ENCODE measurements at places on chromosomes 13 and 19. TPM values are rescaled to one million over a fixed set of nuclear protein-coding genes. Genes with fewer than 3 reads are reported as not detected.

DNA sequence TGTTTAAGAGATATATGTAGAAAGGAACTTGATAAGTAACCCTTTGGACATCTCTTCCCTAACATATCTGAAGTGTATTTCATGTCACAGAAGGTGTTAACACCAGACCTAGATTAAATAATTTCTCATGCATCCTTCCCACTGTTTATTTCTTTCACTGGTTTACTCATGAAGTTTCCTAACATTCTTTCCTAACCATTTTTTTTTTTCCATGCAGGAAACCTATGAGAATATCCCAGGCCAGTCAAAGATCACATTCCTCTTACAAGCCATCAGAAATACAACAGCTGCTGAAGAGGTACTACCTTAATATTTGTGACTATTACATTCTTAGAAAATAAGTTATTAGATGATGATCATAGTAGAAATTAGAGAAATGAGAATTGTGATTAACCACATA lies 28.8 kb downstream of the IPO5 start:
- DNase-seq: no peak

The S1PR2 gene
- total RNA-seq: 1.9 TPM

- DNase-seq: no peak
Measured at GRCh38 chr13:99197117-99197651, 3.5 kb upstream of the UBAC2 start.

- no peak for DNase-seq
Measured at GRCh38 chr13:81757348-81757970, 1416.5 kb upstream of the SPRY2 start.

- DNase-seq: no peak
Measured at GRCh38 chr13:89541091-89542030, 1806.1 kb upstream of the MIR17HG start.

DNA sequence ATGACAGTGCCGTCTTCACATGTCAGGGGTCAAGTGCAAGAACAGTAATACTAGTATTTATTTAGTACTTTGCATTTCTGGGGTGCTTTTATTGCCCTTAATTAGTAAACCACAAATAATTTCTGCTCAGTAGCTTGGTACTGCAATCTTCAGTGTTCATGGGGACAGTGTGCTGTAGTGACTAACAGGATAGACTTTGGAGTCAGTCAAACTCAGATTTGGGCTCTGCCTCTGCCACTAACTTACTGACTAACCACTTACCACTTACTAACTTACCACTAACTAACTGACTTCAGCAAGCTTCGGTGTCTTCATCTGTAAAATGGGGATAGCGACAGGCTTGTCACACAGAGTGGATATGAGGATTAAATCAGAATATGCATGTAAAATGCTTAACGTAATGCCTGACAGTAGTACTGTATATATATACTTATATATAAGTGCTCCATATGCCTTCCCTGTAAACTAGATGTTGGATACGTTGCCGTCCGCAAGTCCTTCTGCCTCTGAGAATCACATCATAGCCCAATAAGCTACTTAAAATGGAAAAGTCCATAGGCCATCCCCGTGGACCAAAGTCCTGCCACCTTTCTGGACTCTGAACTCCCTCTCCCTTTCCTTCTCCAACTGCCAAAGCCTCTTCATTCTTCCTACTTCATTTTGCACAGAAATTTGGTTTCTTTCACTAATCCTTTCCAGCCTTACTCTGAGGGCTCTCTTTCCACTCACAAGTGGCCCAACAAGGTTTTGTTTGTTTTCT lies 158.1 kb downstream of the ZIC5 start:
- no peak for DNase-seq

- DNase-seq: no peak
Measured at GRCh38 chr19:14056069-14056666, 5.7 kb downstream of the PALM3 start.

DNA sequence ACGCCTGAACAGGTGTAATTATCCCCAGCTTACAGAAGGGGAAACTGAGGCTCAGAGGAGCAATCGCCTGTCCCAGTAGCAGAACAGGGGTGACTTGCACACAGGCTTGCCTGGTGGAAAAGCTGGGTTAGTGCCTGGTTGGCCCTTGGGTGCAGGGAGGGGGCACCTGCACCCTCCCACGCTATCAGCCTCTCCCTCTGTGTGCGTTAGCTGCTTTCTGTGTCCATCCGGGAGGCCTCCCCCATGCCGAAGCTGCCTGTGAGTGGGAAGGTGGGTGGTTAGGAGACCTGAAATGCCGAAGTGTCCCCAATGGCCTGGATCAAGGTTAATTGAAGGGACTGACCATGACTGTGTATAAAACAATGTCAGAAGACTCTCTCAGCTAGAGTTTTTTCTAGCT lies 295.0 kb downstream of the ZNF536 start:
- no peak for DNase-seq

The CABP5 gene
- not detected for total RNA-seq

The KCNN4 gene
- total RNA-seq: 0.43 TPM

- DNase-seq: peak; percentile 89
Measured at GRCh38 chr13:27018344-27018861, 153.2 kb downstream of the USP12 start.

- no peak for DNase-seq
Measured at GRCh38 chr13:84400706-84401105, 518.4 kb upstream of the SLITRK1 start.
